ENCODE measurements at places on chromosomes 2 and 18.

DNA sequence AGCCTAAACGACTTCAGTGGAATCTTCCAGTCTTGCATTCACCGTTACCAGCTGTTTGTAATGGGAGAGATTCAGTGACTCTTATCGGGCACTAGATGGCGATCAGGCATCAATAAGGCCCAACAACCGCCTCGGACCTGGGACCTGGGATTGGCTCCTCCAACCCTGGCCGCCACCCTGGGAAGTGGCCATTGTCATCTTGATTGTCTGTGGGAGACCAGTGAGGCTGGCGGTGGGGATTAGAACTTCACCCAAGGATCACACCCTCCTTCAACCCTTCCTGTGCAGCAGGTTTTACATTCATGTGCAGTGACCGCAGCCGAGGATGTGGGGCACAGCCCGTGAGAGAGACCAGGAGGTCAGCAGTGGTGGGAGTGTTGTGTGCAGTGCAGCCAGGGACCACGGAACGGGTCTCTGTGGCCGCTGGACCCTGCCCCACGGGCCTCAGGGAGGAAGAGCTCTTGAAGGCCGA is 85.3 kb downstream of the SPP2 start:
- DNase-seq, result peak; percentile 85

DNA sequence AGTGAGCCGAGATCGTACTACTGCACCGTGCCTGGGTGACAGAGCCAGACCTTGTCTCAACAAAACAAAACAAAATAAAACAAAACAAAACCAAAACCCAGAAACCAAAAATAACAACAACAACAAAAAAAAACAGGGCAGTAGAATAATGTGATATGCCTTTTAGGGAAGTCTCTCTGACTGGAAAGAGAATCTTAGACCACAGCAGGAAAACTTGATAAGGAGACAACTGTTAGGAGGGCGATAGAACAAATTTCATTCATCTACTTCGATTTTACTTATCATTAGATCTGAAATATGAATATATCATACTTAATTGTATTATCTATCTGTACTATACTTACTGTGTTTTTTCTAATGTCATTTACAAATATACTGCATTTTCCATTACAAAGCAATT is 109.0 kb upstream of the CNTNAP5 start:
- no peak for DNase-seq

GRCh38 chr2:218853766-218854165 is 5.8 kb upstream of the WNT6 start:
- DNase-seq, result no peak

DNA sequence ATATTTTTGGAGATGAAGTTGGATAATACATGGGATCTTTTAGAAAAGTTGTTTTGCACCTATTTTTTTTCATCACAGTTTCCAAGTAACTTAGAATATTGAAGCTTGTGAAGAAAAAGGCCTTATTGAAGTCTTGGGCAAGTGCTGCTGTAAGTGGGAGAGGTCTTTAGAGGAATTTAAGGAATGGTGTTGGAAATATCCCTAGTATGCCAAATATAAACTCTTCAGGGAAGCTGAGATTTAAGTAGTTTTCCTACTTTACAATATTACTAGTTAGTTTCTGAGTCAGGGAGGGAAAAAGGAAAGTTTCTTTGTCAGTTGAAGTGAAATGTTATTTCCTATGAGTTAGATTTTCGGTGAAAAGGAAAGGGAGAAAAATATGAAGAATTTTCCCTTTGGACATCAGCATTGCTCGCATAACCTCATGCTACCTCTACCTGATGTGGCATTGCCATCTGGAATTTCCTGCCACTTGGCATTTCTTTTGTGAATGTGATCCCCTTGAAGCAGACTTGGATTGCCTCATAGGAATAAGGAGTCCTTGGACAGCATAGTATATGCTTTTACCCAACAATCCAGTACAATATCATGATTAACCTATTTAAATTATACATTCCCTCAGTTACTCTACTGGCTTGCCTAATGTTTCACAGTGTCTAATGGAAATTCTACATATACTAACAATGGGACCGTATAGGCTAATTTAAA is 12.1 kb downstream of the PLEKHH2 start:
- no peak for DNase-seq

DNA sequence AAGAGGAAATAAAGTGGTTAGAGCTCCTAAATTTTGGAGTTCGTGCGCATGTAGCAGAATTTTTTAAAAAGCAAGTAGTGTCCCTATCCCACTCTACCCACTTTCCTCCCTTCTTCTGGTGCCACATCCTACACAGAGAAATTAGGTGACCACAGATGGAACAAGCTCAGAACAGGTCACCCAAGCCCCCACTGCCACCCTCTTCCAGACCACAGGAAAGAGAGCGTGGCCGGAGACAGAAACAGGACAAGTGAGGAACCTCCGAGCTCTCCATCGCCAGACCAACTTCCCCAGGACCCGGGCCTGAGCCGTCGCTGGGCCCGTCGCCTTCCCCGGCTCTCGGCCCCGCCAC is 433 bp downstream of the NPC1 start:
- DNase-seq, result no peak

- no peak for DNase-seq
Measured at GRCh38 chr2:144950899-144951560, 431.1 kb upstream of the ZEB2 start.

- DNase-seq, result no peak
Measured at GRCh38 chr2:23508066-23508390, 123.0 kb downstream of the KLHL29 start.

DNA sequence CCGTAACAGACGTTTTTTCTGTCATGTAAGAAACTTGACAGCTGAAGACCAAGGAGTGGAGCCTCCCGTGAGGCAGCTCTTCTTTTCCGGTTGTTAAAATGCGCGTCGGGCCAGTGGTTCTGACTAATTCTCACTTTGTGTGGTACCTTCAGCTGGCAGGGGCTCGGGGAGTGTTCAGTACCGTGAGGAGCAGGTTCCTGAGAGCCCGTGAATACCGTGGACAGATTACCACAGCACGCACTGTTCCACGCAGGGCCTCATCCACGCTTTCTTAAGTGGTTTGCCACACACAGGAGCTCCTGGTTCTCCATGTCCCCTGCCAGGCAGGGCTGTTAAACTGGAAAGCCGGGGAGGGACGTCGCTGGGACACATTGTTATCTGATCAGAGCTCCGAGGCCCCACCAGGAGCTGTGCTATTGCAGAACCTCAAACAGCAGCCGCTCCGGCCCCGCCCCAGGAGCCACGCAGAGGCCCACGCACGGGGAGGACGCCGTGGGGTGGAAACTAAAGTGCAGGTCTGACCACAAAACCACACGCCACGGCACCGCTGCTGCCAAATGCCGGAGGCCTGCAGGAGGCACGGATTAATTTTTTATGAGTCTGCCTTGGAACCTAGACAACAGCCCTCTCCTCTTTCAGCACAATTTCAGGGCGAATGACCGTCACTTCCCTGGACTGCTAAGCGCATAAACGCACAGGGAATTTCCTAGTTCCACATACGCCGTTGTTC is 43.3 kb downstream of the NFATC1 start:
- no peak for DNase-seq

DNA sequence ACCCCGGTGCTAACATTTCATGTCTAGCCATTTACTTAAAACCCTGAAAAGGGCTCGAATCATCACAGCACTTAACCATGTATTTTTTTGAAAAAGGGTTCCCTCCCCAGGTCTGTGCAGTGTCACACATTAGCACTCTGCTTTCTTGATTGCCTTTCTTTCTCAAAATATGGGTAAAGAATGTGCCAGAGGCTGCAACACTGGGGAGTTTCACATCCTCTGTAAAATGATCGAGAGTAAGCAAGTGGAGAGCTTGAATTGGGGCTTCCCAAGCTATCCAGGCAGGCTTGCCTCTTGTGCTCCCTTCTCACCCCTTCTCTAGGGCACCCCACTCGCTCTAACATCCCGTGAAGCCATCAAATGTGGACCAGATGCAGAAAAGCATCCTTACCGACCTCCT is 177.0 kb upstream of the CCDC68 start:
- no peak for DNase-seq

DNA sequence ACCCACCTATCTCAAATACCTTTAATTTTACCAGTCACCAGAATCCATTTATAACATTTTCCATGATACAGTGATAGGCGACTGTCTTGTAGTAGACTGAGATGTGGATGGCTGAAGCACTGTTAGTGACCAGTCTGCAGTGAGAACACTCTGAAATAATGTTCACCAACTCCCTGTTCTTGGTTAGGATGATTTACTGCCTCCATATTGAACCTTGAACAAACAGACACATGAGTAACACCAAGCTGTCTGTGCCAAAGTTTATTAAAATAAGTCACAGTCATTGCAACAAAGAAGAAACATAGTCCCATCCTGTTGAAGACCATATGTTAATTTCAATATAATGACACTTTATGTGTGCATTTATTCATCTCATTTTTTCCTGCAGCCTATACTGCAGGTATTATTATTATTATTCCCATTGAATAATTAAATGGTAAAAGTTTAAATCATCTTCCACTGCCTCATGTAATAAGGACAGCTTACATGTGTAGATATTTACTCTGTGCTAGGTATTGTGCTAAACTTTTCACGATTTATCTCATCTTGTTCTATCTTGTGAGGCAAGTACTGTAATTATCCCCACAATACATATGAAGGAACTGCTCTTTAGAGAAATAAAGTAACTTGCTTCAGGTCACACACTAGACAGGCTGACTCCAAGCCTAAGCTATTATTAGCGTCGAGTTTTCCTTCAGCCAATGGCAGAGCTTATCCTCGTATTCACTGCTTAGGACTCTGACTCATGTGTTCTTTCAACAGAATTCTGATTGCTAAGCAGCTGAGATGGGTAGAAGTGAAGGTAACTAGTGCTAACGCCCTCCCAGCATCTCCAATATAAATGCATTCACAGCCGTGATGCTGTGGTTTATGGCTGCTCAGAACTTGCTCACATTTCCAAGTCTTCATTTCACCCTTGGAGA is 62.5 kb downstream of the ONECUT2 start:
- no peak for DNase-seq

DNA sequence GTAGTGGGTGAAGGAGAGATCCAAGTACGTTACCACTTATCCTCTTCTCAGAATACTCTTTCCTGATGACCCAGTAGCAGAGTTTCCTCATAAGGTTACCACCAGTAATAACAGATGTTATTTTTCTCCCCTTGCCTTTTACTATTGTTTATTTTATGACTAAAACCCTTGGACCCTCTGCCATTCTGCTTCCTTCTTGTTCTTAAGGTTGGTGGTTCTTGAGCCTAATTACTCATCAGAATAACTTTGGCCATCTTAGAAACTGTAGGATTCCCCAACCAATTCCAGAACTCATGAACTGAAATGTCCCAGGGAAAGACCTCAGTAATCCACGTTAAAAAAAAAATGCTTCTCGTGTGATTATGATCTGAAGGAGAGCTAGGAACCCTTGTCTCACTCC is 64.9 kb downstream of the CHST9 start:
- no peak for DNase-seq

DNA sequence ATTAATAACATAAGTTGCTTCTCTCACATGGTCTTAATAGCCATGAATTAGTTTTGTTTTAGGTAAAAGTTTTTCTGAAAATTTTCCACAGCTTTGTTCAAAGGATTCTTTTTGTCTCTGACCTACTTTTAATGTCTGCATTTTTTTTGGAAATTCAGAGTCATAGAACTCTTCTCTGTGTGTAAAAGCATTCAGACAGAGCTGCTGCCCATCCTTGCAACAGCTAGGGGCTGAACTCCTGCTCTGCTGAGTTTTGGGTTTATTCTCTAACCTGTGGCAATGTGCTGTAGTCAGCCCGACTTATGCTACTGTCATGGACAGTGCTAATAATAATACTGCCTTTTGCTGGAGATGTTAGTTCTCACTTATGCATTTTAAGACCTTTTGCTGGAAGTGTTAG is 44.1 kb downstream of the RALBP1 start:
- DNase-seq, result no peak

DNA sequence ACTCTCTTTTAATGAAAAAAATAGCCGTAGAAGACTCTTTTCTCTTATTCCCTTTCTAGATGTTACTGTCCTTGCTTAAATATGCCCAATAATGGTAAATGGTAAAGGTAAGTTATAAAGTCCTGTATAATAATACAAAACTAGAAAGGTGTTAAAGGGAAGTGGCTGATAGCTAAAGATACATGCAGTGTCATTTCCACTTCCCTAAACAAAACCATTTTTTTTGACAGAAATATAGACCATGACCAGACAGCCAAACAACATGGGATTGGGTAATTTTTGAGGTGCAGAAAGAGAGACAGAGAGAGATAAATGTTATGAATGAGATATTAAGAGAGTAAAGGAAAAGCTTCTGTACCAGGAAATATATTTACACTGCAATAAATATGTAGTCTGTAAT is 731.7 kb upstream of the REG3G start:
- no peak for DNase-seq

DNA sequence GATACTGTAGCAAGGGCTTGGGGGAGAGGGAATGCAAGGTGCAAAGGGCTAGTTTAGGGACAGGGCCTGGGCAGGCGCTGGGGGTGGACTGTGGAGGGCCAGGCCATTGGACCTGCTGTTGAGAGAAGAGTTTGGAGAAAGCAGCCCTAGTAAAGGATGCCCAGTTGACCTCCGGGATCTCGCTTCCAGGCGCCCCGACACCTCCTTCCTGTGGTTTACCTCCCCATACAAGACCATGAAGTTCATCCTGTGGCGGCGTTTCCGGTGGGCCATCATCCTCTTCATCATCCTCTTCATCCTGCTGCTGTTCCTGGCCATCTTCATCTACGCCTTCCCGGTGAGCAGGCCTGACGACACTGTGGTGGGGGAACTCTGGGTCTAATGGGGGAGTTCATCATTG is 229.0 kb downstream of the DYSF start:
- no peak for DNase-seq

DNA sequence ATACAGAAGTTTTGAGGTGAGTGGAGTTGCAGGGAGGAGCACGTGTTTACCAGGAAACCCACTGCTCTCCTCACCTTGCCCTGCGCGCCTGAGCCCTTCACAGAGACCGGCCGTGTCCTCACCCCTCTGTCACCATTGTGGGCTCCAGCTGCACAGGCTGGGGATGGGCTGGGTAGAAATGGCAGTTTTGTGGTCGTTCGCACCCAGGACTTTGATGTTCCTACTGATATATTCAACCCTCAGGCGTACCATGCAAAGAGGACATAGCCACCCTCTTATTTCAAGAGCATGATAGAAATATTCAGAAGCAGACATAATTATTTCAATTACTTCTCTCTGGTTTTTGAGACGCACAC is 78.2 kb downstream of the GBX2 start:
- DNase-seq, result no peak

DNA sequence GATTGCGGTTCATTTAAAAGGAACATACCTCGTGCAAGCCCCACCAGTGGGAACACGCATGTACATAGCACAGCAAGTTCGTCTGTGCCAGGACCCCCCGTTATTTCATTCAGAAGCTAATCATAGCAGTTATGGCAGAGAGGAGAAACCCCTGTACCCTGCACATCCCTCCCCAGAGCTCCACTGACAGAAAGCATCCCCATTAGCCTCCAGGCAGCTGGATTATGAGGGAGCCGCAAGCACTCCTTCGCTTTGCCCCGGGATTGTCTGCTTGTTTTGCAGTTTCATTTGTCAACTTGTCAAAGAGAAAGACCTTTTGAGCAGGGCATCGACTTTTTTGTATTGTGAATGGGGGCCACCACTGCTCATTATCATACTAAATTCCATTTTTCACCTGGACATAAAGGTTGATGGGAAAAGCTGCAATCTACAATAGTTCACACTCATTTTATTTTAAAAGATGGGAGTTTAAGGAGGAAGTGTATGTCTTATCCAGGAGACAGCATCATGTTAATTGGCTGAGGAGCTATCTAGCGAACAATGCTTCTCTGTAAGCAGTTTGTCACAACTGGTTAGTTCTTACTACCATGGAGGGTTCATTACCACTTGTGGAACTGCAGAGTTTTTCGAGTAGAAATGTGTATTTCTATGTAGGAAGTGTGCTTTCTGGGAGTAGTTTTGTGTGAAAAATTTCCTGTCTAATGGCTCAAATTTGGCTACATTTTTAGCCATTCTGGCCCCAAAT is 255.3 kb downstream of the THSD7B start:
- no peak for DNase-seq

Measured in NCI-H748 treated with DMSO at 0.1 percent for 48 hours (cell line).